ENCODE measurements at places on chromosomes 2 and 18. TPM values are rescaled to one million over a fixed set of nuclear protein-coding genes. Genes with fewer than 3 reads are reported as not detected.

- DNase-seq: no peak
Observed at GRCh38 chr2:237739101-237739500, 59.5 kb upstream of the RBM44 start.

- no peak for DNase-seq
Observed at GRCh38 chr18:46755315-46756024, 1.4 kb downstream of the ST8SIA5 start.

DNA sequence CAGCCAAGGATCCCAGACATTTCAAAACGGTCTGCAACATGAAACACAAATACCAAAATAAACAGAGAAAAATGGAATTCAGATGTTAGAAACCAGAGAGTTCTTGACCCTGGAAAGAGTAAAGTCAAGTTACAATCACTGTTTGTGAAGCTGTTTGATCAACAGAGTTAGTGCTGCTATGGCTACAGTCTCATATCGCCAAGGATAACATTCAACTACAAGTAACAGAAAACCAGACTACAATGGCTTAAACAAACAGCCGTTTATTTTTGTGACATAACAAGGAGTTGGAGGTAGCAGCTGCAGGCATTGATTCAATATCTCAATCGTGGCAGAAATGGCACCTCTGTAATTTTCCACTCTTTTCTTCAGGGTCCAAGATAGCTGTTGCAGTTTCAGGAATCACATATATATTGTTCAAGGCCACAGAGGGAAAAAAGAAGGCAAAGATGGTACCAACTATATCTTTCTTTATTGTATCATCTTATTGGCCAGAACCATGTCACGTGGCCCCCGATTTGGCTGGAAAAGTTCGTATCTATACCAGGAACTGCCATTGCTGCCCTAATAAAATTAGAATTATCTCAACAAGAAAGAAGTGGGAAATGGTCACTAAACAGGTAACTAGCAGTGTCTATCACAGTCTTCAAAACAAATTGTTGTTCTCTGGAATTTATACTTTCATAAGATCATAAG lies 17.7 kb upstream of the HNRNPLL start:
- peak; percentile 78 for DNase-seq

DNA sequence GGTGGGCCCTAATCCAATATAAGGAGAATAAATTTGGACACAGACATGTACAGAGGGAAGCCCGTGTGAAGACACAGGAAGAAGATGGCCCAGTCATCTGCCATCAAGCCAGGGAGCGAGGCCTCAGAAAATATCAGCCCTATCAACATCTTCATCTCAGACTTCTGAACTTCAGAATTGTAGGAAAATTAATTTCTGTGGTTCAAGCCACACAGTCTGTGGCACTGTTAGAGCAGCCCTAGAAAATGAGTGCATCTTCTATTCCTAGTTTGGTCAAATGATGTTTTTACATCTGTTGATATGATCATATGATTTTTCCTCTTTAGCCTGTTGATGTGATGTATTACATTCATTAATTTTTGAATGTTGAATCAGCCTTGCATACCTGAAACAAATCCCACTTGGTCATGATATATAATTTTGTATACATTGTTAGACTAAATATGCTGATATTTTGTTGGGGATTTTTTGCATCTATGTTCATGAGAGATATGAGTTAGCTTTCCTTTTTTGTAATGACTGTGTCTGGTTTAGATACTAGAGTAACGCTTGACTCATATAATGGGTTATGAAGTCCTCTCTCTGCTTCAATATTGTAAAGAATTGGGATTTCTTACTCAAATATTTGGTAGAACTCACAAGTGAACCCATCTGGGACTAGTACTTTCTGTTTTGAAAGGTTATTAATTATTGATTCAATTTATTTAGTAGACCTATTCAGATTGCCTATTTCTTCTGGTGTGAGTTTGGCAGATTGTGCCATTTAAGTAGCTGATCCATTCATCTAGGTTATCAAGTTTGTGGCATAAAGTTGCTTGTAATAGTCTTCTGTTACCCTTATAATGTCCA lies 451.4 kb downstream of the EIPR1 start:
- DNase-seq: no peak

- DNase-seq: no peak
Observed at GRCh38 chr2:238243496-238244076, 3.7 kb upstream of the HES6 start.

- no peak for DNase-seq
Observed at GRCh38 chr2:161436411-161436810, 20.3 kb downstream of the TBR1 start.

DNA sequence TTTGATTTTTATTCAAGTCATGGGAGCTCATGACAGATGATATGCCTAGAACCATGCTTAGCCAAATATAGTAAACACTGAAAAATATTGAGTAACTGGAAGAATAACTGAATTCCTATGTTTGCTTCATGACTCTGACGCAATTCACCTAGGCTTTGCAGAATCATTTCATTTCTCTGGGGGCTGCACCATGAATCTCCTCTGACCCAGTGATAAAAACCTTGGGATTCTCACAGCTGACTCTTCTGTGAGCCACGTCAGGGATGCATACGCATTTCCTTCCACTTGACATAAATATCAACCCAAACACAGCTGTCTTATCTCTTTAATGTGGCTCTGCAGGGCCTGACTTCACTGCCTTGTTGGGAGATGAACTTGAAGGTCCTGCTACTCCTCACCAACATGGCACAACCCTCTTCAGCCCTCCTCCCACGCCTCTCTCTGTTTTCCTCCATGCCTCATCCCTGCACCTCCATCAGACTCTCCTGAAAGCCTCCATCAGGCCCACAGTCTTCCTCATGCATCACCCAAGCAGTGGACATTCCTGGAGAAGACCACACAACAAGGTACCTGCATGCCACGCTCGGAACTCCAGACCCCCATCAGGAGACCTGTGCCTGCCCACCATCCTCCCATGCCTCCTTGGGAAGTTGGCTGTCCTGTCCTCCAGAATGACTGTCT lies 29.8 kb downstream of the COL6A3 start:
- DNase-seq: no peak

GRCh38 chr18:31156821-31157763 lies 5.6 kb downstream of the DSC1 start:
- DNase-seq: peak; percentile 1

DNA sequence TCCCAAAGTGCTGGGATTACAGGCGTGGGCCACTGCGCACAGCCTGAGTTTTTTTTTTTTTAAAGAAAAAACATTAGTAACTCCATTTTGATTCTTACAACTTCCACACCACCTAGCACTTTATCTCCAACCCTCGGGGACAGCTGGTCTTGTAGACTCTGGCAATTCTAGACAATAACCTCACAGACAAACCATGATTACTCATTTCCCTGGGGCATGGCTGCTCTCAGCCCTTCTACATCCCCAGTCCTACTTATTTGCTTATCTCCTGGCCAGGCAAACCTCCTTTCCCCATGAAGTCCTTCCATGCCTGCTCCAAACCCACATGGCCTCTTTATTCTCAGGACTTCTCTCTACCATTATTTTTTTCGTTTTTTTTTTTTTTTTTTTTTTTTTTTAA lies 91.1 kb downstream of the ACTR3 start:
- no peak for DNase-seq

GRCh38 chr2:20419007-20419576 lies 27.8 kb upstream of the RHOB start:
- peak; percentile 83 for DNase-seq

DNA sequence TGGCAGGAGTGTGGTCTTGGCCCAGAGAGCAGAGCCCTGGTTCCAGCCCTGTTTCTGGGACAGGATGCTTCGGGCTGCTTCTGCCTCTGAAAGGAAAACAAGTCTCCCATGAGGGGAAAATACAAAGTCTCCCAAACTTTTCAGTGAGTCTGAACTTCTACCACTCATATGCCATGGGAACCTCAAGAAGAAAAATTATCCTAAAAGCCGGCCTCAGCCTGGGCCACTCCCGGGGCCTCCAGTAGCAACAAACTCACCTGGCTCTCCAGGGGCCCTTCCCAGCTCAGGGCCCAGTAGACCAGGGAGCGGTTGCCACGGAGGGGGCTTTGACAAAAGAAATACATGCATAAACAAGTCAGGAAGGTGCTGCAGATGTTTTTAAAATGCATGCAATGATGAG lies 289.2 kb upstream of the HDAC4 start:
- no peak for DNase-seq

- no peak for DNase-seq
Observed at GRCh38 chr2:210860276-210860675, 303.9 kb downstream of the CPS1 start.

GRCh38 chr2:86068136-86068588 lies 37.5 kb downstream of the POLR1A start:
- DNase-seq: peak; percentile 70

- DNase-seq: peak; percentile 28
Observed at GRCh38 chr2:195610717-195611116, 46.3 kb upstream of the SLC39A10 start.

DNA sequence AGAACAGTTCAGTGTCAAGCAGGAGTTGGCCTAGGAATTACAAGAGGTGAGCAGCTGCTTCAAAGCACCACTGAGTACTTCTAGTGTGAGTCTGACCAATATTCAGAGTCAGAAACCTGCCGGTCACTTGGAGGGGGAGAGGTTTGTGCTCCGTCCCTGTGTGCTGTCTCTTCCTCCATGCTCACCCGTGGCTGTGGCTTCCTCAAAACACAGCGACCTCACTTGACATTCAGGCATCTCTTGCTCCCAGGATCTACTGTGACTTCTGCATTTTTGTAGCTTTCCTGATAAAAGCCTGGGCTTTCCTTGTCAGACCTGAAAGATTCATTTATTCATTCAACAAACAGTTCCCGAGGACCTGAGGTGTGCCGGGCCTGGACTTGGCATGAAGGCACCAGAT lies 32.9 kb downstream of the TPRKB start:
- no peak for DNase-seq

DNA sequence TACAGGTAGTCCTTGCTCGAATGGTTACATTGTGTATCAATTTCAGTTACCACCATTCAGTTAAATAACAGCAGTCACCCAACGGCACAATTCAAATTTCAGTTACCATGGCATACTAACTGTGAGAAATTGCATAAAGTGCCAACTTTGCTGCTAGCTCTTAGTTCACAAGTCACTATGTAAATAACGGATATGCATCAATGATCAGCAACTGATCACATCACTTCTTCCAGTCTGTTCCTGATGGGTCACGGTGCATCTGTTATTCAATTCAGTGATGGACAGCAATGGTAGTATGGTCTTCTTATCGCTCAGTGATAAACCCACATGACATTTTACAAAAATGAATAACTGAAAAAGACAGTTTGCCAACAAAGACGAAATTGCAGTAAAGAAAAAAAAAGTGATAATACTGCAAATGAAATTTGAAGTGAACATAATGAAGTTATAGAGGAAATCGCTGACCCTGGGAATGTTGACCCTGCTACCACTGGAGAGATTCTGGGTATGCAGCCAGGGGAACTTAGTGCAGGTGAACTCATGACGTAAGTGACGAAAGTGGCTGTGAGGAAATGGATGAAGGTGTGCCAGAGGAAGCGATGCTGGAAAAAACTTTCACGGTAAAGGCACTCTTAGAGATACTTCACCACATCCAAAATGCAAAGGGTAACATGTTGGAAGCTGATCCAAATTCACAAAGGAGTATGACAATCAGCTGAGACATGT lies 25.9 kb upstream of the RAPGEF4 start:
- DNase-seq: no peak

- DNase-seq: no peak
Observed at GRCh38 chr2:60297296-60298005, 256.0 kb downstream of the BCL11A start.

GRCh38 chr2:32962690-32963089 lies 15.9 kb downstream of the LTBP1 start:
- peak; percentile 84 for DNase-seq

DNA sequence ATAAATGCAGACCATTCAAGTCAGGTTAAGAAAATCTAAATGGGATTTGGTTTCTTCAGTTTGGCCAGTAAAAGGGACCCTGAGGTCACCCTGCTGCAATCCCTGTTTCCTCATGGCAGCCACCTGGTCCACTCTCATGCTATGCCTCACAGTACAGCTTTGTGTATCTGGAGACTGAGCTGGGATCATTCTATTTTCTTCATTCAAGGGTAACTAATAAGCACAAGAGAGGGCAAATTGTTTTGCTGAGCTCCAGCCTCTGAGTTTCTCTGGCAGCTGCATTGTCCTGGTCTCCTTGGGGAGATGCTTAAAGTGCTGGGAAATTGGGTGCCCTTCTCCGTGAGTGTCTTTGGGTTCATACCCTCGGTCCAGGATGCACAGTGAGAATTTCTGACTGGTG lies 18.5 kb upstream of the BCL2L11 start:
- DNase-seq: no peak

DNA sequence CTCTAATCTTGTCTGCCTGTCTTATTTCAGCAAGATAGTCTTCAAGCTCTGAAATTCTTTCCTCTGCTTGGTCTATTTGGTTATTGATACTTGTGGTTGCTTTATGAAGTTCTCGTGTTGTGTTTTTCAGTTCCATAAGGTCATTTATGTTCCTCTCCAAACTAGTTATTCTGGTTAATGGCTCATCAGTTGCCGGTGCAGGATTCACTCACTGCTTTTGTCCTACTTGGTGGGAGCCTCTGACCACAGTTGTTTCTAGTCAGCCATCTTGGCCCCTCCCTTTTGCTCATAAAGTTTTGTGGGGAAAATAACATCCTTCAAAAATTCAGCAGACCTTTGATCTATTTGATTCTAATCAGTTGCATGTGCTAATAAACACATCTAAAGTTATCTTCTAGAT lies 158.6 kb upstream of the PARD3B start:
- no peak for DNase-seq

- no peak for DNase-seq
Observed at GRCh38 chr18:32360682-32361345, 109.9 kb downstream of the GAREM1 start.

DNA sequence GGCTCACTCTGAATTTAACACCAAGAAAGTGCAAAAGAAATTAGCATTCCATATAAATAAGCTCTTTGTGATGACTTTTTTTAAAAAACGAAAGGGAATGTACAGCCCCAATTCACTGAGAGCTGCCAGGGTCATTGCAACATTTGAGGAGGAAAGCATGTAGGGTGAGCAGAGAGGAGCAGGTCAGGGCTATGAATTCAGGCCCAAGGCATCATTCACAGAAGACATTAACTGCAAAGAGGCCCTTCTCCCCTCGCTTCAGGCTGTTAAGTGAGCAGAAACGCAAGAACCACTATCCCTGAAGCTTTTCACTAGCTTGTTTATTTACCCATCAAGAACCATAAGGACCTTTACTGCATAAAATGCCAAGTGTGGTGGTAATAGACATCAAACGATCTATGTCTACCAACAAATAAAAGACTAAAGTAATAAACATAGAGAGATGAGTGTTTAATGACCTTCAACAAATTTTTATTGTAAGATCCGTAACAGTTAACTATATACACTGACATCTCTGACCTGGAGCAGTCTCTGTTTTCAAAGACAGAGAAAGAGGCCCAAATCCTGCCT lies 333.1 kb upstream of the HNRNPA3 start:
- no peak for DNase-seq

PDE1A gene
- polyA plus RNA-seq: 7.3 TPM

ASB18 gene
- polyA plus RNA-seq: 7.5 TPM

PLCD4 gene
- polyA plus RNA-seq: 47.1 TPM

ACMSD gene
- 1.6 TPM for polyA plus RNA-seq

SMYD1 gene
- 252 TPM for polyA plus RNA-seq

SOX11 gene
- polyA plus RNA-seq: 31.3 TPM

SERPINB11 gene
- polyA plus RNA-seq: not detected

TMEM17 gene
- 1.2 TPM for polyA plus RNA-seq

RNASEH1 gene
- 18.8 TPM for polyA plus RNA-seq

RPRM gene
- polyA plus RNA-seq: 10.5 TPM

Measured in muscle of leg (tissue), 16 donors.